Right cardiac atrium (tissue), 5 donors: ENCODE measurements at places on chromosomes 6 and 20. TPM values are rescaled to one million over a fixed set of nuclear protein-coding genes. Genes with fewer than 3 reads are reported as not detected.

TRIM26 gene
- 19.6 TPM for polyA plus RNA-seq

DYNLT2 gene
- polyA plus RNA-seq, result 1.2 TPM

SYNDIG1 gene
- 34.8 TPM for polyA plus RNA-seq

ZBTB46 gene
- polyA plus RNA-seq, result 6.7 TPM

ERMARD gene
- polyA plus RNA-seq, result 11.1 TPM

ALDH8A1 gene
- 0.23 TPM for polyA plus RNA-seq

BPIFB3 gene
- polyA plus RNA-seq, result not detected

RAMACL gene
- 0.38 TPM for polyA plus RNA-seq

KHDC1L gene
- not detected for polyA plus RNA-seq

ERGIC3 gene
- polyA plus RNA-seq, result 83.7 TPM

LRRN4 gene
- polyA plus RNA-seq, result 0.05 TPM
